AG04450 (cell line): ENCODE measurements at places on chromosomes 16 and 17. TPM values are rescaled to one million over a fixed set of nuclear protein-coding genes. Genes with fewer than 3 reads are reported as not detected.

The MT1F gene
- polyA plus RNA-seq: 0.21 and 0.35 TPM in 2 replicates

GRCh38 chr17:30218799-30219198 lies 16.7 kb downstream of the SLC6A4 start:
- DNase-seq: no peak

DNA sequence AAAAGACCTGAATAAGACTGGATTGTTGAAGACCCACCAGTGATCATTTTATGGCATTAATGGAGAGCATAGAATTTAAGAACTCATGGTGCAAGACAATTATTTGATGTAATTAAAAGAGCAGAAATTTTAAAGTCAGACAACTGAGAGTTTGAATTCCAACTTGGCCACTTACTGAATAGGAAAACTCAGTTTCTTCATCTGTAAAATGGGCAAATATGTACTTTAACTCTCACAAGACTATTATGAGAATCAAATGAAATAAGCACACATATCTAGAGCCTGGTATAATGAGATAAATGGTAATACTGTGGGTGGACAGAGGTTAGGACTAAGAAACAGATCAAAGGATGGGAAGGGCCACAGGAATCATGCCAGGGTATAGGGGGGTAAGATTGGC lies 88.0 kb downstream of the SOX9 start:
- no peak for DNase-seq

The DNAAF1 gene
- not detected in 2 replicates for polyA plus RNA-seq

- no peak for DNase-seq
Observed at GRCh38 chr17:72378414-72379390, 257.9 kb downstream of the SOX9 start.

DNA sequence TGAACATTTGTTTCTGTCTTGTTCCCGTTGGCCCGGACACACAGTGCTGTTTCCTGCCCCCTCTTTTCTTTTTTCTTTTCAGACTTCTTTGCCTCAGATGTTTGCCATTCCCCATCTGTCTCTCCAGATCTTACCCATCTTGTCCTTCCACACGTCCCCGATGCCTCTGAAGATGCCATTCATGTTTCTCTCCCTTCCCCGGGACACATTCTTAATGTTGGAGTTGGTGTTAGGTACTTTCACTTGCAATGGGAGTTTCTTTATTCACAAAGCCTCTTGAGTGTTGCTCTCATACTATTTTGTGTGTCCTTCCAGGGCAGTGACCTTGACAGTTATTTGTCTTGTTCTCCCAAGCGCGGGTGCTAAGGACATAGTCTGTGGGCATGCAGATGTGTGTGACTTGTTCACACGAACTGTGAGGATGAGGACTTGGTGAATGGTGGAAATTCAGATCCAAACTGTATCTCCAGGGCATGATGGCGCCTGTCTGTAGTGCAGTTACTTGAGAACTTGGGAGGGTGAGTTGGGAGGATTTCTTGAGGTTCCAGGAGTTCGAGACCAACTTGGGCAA lies 8.3 kb downstream of the SEC14L1 start:
- DNase-seq: no peak

The C17orf113 gene
- 0.07 and 0.09 TPM in 2 replicates for polyA plus RNA-seq

DNA sequence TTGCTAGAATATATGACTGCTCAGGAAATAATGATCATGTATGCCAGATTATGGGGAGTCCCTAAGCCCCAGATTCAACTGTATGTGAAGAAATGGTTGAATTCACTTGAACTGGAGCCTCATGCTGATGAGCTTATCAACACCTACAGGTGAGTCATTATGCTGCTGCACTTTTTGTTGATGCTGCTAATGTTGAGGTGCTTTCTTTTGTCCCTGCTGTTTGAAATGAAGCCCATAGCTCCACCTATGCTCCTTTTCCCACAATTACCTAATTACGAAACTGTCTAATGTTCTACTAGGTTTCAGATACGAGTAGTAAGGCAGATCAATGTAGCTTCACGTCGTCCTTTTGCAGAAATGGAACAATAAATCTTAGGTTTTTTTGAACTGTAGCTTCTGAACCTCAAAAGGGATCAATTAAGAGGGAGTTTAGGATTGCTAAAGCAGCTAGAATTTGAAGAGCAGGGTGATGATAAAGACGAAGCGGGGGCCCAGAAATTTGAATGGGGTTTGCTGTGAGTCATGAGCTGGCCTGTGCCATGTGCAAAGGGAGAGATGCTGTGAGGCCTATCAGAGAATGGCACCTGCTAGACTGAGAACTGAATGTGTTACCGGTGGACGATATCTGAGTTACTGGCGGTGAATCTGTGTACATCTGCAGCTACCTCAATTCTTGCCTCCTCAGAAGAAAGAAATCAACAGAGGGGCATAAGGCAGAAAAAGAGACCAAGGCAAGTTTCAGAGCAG lies 6.1 kb upstream of the UQCRC2 start:
- DNase-seq: no peak

- DNase-seq: no peak
Observed at GRCh38 chr17:33873201-33873617, 381.9 kb upstream of the CCL2 start.

DNA sequence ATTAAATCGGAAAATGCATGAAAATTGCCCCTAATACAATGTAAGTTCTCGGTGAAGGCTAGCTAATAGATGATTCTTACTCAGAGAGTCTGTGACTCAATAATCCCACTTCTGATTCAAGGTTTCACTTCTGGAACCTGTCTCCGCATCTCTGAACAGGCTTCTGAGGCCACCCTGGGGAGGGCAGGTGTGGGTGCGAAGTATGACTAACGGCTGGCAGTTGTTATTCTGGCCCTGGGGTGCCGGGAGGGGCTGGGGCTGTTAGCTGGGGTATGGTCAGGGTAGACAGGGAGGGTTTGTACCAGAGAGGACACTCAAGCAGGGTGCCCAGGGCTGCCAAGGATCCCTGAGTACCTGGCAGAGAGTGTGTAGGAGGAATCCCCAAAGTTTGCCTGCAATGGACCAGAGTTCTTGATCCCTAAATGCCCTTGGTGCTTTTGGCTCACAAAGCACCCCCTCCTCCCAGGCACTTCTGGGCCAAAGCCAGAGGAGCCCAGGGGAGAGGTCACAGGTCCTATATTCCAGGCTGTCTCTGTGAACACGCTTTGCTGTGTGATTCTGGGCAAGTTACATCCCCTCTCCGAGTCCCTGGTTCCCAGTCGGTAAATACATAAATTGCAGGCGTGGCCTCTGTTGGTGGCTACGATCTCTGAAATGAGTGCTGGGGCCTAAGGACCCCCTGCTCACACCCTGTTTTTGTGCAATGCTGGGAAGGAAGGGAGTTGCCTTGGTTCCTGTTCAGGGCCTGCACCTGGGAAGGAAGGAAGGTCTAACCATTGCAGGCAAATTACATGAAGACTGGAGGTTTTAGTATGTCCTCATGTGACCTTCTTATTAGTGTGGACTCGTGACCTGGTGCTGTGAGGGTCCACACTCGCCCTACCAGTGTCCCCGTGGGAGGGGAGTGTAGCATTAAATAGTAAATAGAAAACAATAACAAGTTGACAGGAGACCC lies 49.9 kb upstream of the CPNE2 start:
- no peak for DNase-seq

GRCh38 chr17:10125531-10126275 lies 72.7 kb downstream of the GAS7 start:
- DNase-seq: no peak
